ENCODE measurements at places on chromosomes 7 and 10. TPM values are rescaled to one million over a fixed set of nuclear protein-coding genes. Genes with fewer than 3 reads are reported as not detected.

DNA sequence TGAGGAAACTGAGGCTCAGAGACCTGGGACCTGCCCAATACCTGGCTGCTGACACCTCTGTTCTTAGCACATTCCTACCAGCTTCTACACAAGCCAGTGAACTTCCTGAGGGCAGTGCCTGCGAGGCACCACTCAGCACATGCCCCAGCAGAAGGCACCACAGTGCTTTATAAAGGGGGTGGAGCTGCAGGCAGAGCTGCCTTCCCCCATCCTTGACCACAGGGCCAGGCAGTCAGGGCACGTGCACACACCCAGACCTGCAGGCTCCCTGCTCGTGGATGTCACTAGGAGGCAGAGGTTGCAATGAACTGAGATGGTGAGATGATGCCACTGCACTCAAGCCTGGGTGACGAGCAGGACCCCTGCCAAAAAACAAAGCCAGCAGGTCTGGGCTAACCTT is 39.2 kb upstream of the TUBB8 start:
- H3K27ac ChIP-seq: no peak overlapping the region
- no peak overlapping the region for H3K4me3 ChIP-seq
- DNase-seq: no peak
- no peaks in the 10 kb centered on the region for H3K36me3 ChIP-seq
- 0 out of 2 replicates have a peak, but pooled peaks cover under 1% of the 10 kb centered on the region for H3K27me3 ChIP-seq

DNA sequence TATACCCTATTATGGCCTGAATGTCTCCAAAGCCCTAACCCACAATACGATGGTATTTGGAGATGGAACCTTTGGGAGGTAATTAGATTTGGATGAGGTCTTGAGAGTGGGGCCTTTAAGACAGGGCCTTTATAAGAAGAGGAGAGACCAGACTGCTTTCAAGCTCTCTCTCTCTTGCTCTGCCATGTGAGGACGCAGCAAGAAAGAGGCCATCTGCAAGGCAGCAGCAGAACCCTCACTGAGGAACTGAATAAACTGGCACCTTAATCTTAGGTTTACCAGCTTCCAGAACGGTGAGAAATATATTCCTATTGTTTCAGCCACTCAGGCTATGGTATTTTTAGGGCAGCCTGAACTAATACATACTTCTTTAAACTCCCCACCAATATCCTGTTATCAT is 2.0 kb upstream of the GNAI1 start:
- H3K4me3 ChIP-seq: no peak overlapping the region
- no peaks in the 10 kb centered on the region for H3K36me3 ChIP-seq
- H3K27me3 ChIP-seq: no peaks in the 10 kb centered on the region
- peaks cover 16% of the 10 kb centered on the region for H3K4me1 ChIP-seq
- no peak overlapping the region for H3K27ac ChIP-seq
- DNase-seq: no peak

- H3K4me1 ChIP-seq: no peaks in the 10 kb centered on the region
- no peak overlapping the region for H3K4me3 ChIP-seq
- DNase-seq: no peak
- H3K27ac ChIP-seq: no peak overlapping the region
- H3K27me3 ChIP-seq: no peaks in the 10 kb centered on the region
These were observed 7.5 kb downstream of the HOXA4 start for GRCh38 chr7:27123007-27123476.

Gene WDR86
- polyA plus RNA-seq: not detected

Gene CC2D2B
- polyA plus RNA-seq: 0.38 TPM

DNA sequence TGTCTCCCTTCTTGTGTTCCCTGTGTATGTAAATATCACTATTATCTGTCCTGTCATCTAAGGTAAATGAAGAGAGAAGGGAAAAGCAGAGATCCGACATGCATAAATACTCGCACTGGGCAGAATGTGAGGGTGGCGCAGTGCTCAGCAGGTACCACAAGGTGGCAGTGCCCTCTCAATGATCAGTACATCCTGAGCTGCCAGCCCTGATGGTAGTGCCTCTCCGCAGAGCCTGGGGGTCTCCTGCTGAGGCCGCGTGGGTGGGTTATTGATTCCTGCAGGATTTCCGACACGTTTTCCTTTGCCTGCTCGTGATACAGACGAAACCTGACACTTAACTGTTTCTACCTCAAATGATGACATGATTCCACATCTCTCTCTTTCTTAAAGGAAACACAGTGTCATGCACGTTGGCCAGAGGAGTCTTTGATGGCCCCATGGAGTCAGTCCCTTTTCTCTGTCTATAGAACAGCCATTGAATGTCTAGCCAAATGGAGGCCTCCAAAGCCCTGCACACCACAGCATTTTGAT is 19.8 kb downstream of the RGR start:
- peaks cover 12% of the 10 kb centered on the region for H3K4me1 ChIP-seq
- no peaks in the 10 kb centered on the region for H3K36me3 ChIP-seq
- no peaks in the 10 kb centered on the region for H3K27me3 ChIP-seq
- H3K4me3 ChIP-seq: no peak overlapping the region
- H3K27ac ChIP-seq: no peak overlapping the region

GRCh38 chr7:158685693-158686092 is 18.9 kb downstream of the NCAPG2 start:
- no peak overlapping the region for H3K4me3 ChIP-seq
- peaks cover 35% of the 10 kb centered on the region for H3K4me1 ChIP-seq
- H3K36me3 ChIP-seq: peaks cover 10% of the 10 kb centered on the region

DNA sequence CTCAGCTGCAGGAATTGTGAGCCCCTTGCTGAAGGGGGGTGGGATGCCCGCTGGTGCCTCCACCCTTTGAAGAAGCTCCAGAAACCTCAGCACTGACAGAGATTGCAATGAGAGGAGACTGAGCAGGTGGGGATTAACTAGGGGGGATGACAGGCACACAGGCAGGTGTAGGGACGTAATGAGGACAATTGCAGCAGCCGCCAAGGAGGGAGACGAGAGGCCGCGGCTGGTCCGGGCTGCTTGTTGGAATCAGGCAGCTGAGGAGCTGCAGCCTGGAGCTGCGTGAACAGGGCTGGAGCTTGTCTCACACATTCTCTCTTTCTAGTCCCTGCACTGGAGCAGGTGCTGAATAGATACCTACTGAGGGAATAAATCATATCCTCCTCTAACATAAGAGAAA is 122.0 kb upstream of the TCERG1L start:
- no peak overlapping the region for H3K27ac ChIP-seq
- no peaks in the 10 kb centered on the region for H3K36me3 ChIP-seq
- DNase-seq: no peak

- H3K27me3 ChIP-seq: no peaks in the 10 kb centered on the region
- DNase-seq: no peak
- peaks cover 7% of the 10 kb centered on the region for H3K4me1 ChIP-seq
- no peak overlapping the region for H3K27ac ChIP-seq
These were observed 58.9 kb downstream of the COL17A1 start for GRCh38 chr10:104026762-104027161.

DNA sequence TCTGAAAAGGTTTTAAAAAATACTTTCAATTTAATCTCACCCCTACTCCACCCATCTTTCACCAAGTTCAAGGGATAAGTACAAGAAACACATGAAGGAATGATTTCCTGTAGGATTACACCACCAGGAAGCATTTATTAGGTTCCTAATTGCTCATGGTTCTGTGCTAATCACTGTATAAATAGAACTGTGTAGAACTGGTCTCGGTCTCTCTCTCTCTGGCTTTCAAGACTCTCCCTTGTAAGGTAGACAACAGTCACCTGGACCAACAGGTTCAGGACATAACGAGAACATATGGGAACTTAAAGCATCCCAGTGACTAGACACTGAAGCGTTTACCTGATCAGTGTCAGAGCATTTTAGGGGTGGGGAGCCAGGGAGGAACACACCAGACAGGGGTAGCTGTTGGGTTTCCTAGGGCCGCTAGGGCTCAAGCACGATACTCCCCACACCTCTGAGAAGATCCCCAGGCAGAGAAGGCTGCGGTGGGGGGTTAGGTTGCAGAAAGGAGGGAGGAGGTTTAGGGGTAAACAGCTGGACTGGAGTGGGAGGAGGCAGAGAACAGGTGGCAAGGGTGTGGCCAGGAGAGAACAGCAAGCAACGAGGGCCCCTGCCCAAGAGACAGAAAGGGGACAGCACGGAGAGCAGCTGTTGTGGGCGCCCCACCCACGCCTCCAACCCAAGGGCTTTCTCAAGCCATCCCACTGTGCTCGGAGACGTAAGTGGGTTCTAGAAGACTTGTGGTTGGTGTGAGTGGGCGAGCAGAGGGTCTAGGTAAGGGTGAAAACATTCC is 52.5 kb upstream of the USP6NL start:
- H3K4me3 ChIP-seq: no peak overlapping the region
- H3K36me3 ChIP-seq: no peaks in the 10 kb centered on the region
- no peaks in the 10 kb centered on the region for H3K4me1 ChIP-seq
- no peak for DNase-seq
- no peak overlapping the region for H3K27ac ChIP-seq
- H3K27me3 ChIP-seq: peaks cover 12% of the 10 kb centered on the region

DNA sequence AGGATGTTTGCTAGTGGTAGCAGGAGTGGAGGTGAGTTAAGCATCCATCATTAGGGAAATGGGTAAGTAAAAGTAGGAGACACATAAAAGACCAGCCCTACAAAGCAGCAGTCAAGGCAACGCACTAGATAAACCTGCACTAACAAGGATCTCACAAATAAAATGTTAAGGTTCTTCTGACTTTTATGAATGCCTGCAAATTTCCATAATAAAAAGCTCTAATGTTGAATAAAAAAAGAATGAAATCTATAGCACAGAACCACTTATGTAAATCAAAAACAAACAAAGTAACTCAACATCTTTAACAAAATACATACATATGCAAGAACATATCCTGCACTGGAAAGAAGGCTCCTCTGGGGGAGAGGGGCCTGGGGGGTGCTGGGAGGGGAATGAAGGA is 4.6 kb downstream of the SGMS1 start:
- no peaks in the 10 kb centered on the region for H3K36me3 ChIP-seq
- DNase-seq: no peak
- peaks cover 7% of the 10 kb centered on the region for H3K4me1 ChIP-seq
- no peak overlapping the region for H3K4me3 ChIP-seq
- no peak overlapping the region for H3K27ac ChIP-seq
- no peaks in the 10 kb centered on the region for H3K27me3 ChIP-seq

Gene PTN
- 7.0 TPM for polyA plus RNA-seq

GRCh38 chr10:109976681-109977080 is 31.1 kb upstream of the ADD3 start:
- no peaks in the 10 kb centered on the region for H3K36me3 ChIP-seq
- DNase-seq: no peak
- H3K27ac ChIP-seq: peak overlapping the region; percentile 61
- H3K4me1 ChIP-seq: peaks cover 56% of the 10 kb centered on the region
- no peak overlapping the region for H3K4me3 ChIP-seq
- no peaks in the 10 kb centered on the region for H3K27me3 ChIP-seq

Gene ADAMTS14
- polyA plus RNA-seq: 0.76 TPM

DNA sequence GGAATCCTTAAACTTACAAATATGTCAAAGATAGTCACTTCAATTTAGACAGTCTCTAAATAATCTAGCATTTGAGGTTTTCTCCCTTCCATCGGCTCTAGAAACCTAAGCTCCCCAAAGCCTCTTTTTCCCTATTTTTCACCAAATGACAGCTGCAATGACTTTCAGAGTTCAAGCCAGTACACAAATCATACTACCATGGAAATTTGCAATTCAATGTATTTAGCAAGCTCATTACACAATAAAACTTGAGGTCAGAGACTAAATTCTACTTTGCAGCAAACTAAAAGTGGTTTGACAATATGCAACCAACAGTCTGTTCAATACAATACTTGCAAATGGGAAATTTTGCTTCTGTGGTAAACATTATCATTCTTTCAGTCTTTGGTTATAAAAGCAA is 80.3 kb downstream of the SKIDA1 start:
- H3K27ac ChIP-seq: no peak overlapping the region
- no peaks in the 10 kb centered on the region for H3K27me3 ChIP-seq
- H3K4me3 ChIP-seq: no peak overlapping the region
- no peak for DNase-seq
- H3K36me3 ChIP-seq: no peaks in the 10 kb centered on the region

DNA sequence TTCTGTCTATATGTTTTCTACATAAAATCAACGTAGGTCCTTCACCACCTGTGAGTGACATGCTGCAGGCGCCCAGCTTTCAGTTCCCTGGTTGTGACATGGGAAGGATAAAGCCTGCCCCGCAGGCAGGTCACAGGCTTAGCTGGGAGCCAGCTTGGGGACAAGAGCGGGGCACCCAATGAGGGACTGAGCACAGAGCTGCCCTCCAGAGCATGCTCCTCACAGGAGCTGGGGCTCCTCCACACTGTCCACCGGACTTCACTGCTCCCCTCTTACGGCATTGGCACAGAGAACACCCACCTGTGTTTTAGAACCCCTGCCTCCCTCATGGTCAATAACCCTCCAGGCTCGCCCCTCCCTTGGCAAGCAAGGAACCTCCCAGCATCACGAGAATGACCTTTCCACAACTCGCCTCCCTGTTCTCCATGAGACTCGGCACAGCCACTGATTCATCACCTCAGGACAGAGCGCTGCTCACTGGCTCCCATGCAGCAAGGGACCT is 187.1 kb downstream of the TNS3 start:
- peaks cover 21% of the 10 kb centered on the region for H3K36me3 ChIP-seq
- DNase-seq: no peak
- 0 out of 2 replicates have a peak, but pooled peaks cover 4% of the 10 kb centered on the region for H3K4me1 ChIP-seq

- H3K27ac ChIP-seq: no peak overlapping the region
- H3K36me3 ChIP-seq: no peaks in the 10 kb centered on the region
- H3K4me1 ChIP-seq: no peaks in the 10 kb centered on the region
- H3K27me3 ChIP-seq: peaks cover 33% of the 10 kb centered on the region
- no peak for DNase-seq
- no peak overlapping the region for H3K4me3 ChIP-seq
These were observed 58.9 kb downstream of the CLRN3 start for GRCh38 chr10:127833804-127834203.

Gene ABCB1
- 0.13 TPM for polyA plus RNA-seq

Gene COL17A1
- 0.51 TPM for polyA plus RNA-seq

DNA sequence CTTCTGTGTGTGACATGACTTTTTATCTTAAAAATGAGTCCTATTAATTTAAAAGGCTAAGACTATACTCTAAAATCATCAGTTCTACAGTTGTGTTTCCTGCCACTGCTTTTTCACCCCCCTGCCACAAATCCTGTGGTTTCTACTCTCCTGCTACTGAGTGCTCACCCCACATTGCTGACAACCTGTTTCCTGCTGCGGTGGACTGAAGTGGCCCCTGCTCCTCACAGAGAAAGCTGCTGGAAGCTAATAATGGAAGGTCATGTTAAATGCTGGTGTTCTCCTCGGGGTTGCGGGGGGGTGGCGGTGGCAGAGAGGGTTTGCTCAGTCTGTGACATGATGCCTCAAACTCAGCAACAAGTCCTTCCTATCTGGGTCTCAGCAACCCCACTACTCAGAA is 113.2 kb upstream of the INHBA start:
- H3K27ac ChIP-seq: no peak overlapping the region
- H3K36me3 ChIP-seq: no peaks in the 10 kb centered on the region
- no peaks in the 10 kb centered on the region for H3K4me1 ChIP-seq

DNA sequence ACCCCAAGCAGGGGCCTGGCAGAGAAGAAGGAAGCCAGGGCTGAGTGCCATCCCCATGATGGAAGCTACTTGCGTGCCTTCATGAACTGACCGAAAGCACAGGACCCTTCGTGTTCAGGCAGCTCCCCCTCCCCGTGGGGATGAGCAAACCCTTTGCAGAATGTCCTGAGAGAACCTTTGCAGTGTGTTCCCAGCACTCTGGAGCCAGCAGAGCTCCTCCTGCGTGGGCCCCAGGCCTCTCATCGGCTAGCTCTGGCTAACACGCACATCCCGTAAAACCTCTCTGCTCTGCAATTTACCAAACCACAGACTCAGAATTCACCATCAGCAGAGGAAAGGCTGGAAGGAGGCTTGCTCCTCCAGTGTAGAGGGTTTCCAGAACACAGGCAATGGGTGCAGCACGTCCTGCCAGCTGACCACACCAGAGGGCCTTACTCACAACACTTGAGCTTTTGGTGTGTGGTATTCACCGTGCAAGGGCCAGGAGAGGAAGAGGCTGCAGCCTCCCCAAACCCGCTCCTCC is 3.1 kb downstream of the SH3PXD2A start:
- no peaks in the 10 kb centered on the region for H3K36me3 ChIP-seq
- no peaks in the 10 kb centered on the region for H3K27me3 ChIP-seq
- peaks cover 54% of the 10 kb centered on the region for H3K4me1 ChIP-seq
- DNase-seq: peak; percentile 92

Gene EPHB6
- polyA plus RNA-seq: 1.2 TPM
